ENCODE measurements at places on chromosomes 2 and 18.

- no peak for DNase-seq
These were observed 34.5 kb downstream of the STK39 start for GRCh38 chr2:168212866-168213265.

DNA sequence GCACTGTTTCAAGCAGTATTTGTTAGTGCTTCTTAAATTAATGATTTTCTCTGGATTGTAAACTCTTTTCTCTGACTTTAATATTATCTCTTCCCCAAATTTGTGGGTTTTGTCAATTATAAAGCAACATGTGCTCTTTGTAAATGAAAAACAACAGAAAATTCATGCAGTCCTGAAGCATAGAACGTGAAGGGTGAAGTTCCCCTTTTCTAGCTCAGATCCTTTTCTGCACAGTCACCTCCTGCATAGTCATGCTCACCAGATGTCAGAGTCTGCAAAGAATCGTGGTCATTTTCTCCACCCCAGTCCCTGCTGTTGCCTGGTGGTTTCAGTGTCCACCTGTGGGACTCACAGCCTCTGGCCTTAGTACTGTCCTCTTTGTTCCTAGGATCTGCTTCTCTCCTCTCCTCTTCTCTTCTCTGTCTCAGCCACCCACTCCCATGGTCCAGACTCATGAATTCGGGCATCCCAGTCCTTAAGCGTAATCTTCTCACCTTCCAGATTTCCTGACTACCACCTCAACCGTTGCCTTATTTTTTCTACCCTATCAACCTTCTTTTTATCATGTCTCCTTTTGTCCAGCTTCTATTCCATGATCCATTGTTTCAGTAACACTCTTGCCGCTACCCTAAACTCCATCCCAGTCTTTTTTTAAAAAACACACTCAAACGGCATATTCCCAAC, 229.1 kb downstream of the RTP5 start:
- no peak for DNase-seq

DNA sequence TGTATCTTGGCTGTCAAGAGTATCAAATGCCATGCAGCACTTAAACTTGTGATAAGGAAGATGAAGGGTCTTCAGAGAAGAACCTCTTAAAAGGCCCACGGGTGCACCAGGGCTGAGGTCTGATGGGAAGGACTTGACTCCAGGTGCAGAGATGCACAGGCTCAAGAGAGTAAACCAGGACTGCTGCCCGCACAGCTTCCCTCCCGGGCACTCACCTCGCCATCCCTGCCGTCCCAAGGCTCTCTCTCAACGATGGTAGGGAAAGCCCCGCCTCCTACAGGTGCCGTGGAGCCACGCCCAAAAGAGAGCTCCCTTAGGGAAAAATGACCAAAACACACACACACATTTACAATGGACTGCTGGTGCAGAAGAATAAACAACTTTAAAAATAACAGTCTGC, 27.9 kb downstream of the PDIA6 start:
- no peak for DNase-seq

DNA sequence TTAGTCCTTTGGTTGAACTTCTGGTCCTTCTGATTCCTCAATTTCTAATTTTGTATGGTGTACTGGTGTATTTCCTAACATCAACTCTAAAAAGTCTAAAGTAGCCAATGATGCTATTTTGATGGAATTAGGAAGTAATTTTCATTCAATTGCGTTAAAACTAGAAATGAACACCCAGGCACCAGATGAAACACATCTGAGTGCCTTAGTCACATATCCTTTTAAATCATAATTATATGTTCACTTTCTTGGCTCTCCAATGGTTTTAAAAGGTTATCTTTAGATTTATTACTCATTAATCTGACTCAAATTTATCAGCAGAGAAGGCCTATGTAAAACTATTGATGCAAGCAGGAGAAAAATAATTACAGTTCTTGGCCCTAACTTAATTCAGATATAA, 119.7 kb downstream of the GAREM1 start:
- no peak for DNase-seq

DNA sequence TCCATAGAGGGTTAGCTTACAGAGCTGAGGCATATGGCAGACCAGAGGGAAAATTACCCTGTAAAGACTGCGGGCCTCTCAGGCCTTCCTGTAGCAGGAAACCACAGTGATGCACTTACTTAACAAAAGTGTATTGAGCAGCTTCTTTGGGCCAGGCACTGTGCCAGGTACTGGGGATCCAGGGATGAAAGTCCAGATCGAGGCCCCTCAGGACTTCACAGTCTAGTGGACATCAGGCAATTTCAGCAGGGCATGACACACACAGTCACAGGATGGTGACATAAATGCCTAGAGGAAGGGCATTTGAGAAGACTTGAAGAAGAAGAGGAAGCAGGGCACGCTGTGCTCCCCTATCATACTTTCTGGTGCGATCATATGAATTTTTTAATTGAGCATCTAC, 71.7 kb downstream of the MARCO start:
- no peak for DNase-seq

DNA sequence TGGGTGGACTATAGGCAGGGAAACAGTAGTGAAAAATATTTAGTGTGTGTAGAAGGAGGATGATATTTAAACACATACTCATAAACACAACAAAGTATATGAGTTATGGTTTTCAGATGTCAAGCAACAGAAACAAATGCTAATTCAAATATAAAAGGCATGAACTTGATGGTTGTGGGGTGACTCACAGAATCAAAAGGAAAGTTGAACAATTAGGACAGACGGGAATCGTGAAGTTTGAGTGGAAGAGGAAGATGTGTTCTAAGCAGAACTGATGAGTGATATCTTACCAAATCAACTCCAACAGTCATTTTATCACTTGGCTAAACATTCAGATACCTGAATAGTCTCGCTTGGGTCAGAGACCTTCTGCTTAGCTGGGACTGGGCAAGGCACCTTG, 53.6 kb upstream of the ITGA6 start:
- DNase-seq, result no peak

GRCh38 chr18:9809697-9810096, 76.1 kb upstream of the TXNDC2 start:
- DNase-seq, result no peak

DNA sequence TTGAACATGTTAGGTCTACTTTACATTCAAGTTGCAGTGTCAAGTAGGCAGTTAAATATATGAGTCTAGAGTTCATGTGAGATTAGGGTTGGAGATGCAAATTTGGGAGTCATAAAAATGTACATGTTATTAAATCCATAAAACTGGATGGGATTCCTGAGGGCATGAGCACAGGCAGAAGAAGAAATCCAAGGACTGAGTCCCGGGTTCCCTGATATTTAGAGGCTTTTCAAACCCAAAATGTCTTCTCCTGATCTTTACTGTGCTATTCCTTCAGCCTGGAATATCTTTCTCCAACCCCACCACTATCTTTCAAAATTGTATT, 23.3 kb upstream of the EXOC6B start:
- no peak for DNase-seq

DNA sequence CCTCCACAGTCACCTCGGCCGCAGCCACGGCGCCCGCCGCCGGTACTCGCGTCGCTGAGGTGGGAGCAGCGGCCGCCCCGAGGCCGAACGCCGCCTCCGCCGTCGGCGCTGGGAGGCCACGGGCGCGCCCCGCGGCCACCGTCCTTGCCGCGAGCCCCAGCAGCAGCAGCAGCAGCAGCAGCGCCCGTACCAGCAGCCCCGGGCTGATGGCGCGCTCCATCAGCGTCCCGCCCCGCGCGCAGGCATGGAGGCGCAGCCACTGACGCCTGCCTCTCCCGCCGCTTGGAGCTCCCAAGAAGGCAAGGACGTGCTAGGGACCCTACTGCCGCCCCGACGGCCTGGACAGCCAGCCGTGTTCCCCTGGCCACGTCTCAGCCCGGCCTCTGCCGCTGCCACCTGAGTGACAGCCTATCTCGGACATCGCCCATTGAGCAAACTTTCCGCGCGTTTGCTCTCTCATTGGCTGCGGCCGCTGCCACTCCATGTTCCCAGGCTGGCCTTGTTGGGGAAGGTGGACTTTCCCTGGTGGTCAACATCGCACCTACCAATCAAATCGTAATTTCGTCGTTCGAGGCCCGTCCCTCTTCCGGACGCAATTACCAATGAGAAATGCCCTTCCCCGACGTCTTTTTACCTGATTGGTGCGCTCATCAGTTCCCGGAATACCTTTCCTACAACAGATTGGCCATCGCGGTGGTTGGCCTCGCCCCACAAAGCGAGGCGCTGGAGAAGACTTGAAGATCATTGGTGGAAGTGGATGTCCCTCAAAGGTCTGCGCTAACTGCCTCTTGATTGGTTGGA, at the start of gene EIF2AK3:
Gene EIF2AK3, minus strand, starts transcription at position 410 of the 801 bp plus-strand sequence. Its CDS starts 190 bp downstream, at position 220.
- peak; percentile 96 for DNase-seq

GRCh38 chr18:2893056-2893455, 46.2 kb downstream of the EMILIN2 start:
- DNase-seq, result no peak

GRCh38 chr18:76679945-76680344, 142.4 kb upstream of the ZNF236 start:
- no peak for DNase-seq

GRCh38 chr2:142755191-142755590, 122.3 kb upstream of the KYNU start:
- DNase-seq, result no peak

DNA sequence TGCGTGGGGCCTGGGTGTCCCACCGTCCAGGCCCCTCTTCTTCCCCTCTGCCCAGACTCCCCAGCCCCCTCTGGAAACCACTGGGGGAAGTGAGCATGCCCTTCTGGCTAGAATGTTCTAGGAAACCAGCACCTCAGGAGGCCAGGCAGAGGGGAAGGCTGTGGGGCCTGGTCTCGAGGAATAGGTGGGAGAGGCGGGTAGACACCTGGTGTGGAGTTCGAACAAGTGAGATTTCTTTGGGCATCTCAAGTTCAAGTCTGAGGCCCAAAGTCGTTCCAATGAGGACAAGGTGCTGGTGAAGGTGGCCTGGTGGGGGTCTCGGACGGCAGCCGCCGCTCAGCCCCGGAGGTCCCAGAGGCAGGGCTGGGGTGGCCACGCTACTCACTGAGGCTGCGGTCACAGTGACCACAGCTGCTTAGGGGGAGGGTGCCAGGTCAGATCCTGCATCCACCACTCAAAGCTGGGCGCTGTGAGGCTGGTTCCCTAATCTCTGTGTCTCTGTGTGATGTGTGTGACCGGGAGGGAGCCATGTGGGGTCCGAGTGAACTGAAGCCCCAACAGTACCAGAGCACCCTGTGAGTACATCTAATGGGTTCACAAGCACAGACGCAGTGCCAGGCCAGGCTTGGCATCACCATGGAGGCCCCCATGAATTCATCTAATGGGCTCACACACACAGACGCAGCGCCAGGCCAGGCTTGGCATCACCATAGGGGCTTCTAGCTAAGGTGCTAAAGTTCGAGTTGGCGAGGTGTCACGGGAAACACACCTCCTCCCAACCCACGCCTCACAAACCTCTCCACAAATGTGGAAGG, 26.5 kb upstream of the PXDN start:
- DNase-seq, result no peak

DNA sequence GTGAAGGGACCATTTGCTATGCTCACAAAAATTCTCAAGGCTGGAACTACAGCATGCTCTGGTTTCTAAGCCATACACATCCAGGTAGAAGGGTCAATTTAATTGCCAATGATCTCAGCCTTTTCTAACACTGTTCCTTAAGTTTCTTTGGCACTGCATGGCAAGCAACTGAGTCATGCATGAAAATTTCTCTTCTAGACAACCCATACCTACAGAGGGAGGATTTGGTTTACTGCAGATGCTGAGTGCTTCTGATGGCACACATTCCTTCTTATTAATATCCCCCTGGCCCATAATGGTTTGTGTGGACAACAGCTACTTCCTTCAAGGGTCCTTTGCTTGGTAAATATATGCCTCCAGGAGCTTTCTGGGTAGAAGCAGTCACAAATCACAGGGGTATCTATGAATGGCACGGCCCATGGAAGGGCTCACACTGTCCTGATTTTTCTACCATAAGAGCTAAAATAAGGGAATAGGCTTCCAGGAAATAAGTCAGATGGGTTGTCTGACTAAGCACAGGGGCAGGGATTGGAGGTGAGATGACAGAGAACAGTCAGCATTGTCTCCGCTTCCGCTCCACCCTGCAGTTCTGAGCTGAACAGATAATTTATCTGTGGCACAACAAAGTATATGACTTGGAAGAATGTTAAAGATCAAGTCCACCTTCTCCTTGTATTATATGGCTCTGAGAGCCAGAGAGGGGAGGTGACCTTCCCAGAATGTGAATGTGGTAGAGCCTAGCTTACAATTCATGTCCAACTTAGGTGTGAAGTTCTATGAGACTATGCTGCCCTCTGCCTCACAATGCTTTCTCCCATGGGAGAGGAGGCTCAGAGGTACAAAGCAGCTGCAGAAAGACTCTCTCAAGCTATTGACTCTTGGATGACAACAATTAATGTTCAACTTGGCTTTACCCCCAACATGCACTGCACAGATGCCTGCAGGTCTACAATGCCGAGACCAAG, 199.2 kb upstream of the TNP1 start:
- no peak for DNase-seq

GRCh38 chr2:194203898-194204297, 1453.1 kb upstream of the SLC39A10 start:
- no peak for DNase-seq

- peak; percentile 36 for DNase-seq
These were observed 20.1 kb upstream of the TTC39C start for GRCh38 chr18:23994361-23994902.

GRCh38 chr2:230429513-230429912, 13.5 kb downstream of the SP100 start:
- no peak for DNase-seq

DNA sequence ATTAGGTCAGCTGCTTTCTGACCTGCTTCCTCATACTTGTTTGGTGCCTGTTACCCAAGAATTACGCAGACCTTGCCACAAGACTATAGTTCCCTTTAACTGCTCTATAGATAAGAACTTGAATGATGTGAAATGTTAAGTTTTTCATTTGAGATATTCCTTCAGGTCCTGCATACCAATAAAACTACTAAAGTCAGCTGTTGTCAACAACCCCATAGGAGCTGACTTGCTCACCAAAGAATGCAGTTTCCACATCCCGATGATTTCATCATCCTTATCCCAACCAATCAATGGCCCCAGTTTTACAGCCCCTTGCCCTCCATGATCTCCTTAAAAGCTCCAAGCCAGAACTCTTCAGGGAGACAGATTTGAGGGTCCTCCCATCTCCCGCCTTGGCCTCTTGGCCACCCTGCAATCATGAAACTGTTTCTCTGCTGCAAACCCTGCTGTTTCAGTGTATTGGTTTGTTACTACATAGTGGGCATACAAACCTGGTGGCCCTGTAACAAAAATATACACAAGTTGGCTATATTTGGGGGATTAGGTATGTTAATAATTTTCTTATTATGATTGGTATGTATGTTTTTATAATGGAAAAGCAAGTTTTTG, 396.3 kb upstream of the CHST9 start:
- no peak for DNase-seq

DNA sequence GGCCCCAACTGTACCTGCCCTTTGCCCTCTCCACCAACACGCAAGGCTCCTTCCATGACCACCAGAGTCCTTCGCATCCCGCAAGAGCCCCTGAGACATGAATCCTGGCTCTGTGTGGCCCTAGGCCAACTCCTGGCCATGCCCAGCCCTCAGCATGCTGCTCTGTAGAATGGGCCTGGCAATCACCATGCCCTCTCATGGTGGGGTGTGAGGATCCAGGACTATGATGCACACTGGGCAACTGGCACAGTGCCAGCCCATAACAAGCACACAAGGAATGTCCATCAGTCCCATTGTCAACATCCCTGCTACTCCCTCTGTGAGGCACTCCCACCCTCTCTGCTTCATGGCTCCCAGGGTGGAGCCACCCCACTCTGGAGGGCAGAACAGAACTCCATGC, 44.7 kb downstream of the FER1L5 start:
- no peak for DNase-seq

GRCh38 chr2:169315357-169315756, 47.0 kb downstream of the LRP2 start:
- no peak for DNase-seq

- no peak for DNase-seq
These were observed 266.6 kb upstream of the SIX2 start for GRCh38 chr2:45275806-45276205.

- DNase-seq, result no peak
These were observed 863.7 kb upstream of the VRK2 start for GRCh38 chr2:57182916-57183315.
